ENCODE measurements at places on chromosomes 4 and X.
A peak's percentile ranks its signal among the peaks of the same experiment; 100 is the strongest.

DNA sequence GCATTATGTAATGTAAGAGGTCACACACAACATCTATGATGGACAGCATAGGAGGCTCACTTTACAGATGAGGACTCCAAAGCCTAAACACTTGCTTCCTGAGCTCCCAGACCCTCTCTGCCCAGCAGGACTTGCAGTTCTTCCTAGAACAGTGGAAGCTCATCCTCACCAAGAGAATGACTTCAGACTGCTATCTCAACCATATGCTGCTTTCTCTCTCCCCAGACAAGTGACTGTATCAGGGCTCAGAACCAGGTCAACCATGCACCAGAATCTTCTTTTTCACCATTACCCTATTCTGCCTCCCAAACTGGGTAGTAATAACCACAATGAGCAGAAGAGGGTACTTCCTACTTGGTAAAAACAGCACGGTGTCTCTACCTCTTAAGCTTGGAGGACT, 12.2 kb downstream of the RNF150 start:
- DNase-seq, result no peak

GRCh38 chr4:114400531-114400930, 198.1 kb upstream of the UGT8 start:
- DNase-seq, result no peak

- no peak for DNase-seq
Observed at GRCh38 chr4:161121451-161121850, 1042.3 kb downstream of the FSTL5 start.

- no peak for DNase-seq
Observed at GRCh38 chr4:89119166-89119565, 7.8 kb downstream of the TIGD2 start.

GRCh38 chrX:69987691-69988090, 62.0 kb downstream of the AWAT2 start:
- no peak for DNase-seq

GRCh38 chr4:5371415-5372190, 320.3 kb downstream of the STK32B start:
- no peak for DNase-seq

DNA sequence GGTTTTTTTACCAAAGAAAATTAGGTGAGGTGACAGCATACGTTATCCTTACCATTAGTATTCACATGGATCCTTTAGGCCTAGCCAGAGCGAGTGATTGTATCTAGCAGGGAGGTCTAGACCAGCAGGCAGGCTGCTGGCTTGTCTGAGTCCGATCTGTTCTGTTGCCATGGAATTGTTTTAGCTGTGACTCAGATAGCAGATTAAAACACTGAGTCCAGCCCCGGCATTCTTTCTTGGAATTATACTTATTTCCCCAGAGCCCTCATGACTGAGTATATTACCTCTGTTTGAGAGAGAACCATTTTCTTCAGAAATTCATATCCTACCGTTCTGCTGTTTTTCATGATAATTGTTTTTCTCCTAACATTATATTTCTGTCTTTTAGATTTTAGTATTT, 37.4 kb downstream of the OCRL start:
- no peak for DNase-seq

DNA sequence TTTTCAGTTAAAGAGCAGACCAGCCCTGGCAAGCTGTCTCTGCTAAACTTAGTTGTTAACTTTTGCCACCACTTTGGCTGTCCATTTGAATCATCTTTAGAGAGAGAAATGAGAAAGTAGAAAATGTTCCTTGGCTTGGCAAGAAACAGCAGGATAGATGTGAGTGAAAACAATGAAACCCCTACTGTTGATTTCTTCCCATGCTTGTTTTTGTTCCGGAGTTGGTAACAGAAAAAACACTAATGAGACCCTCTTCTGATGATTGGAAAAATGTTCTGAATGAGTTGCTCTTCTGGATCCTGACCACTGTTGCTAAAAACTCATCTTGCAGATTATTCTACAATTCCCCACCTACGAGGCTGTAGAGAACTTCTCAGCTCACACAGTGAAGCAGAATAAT, 203.3 kb downstream of the MAPK10 start:
- no peak for DNase-seq

DNA sequence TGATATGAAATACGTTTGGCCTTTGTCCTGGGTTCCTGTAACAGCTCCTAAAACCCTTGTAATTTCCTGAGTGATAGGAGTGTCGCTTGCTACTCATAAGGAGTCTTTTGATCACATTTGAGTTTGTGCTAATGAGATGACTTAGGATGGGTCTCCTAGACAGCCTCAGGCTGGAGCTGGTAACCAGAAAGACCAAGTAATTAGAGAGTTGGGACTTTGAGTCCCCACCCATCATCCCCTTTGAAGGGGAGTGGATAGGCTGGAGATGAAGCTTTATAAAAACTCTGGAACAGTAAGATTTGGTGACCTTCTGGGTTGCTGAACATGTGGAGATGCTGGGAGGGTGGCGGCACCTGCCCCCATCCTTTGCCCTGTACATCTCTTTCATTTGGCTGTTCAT, 2.9 kb downstream of the SEC24B start:
- no peak for DNase-seq

- DNase-seq, result no peak
Observed at GRCh38 chr4:150005537-150005936, 72.7 kb upstream of the DCLK2 start.

DNA sequence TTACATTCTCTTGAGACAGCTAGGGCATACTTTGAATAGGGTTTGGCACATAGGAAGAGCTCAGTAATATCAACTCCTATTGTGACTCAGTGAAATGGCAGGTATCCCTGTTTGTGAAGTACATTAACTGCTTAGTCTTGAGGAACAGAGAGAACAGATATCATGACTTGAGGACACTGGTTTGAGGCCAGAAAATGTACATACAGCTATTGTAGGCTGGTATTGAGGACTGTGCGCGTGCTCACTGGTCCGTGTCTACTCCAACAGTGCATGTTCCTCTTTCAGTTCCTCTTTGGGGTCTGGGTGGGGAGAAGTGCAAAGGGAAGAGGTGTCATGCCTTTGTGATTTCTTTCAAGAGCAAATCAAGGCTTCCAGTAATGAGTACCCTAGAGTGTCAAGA, 34.6 kb upstream of the TBC1D9 start:
- no peak for DNase-seq

DNA sequence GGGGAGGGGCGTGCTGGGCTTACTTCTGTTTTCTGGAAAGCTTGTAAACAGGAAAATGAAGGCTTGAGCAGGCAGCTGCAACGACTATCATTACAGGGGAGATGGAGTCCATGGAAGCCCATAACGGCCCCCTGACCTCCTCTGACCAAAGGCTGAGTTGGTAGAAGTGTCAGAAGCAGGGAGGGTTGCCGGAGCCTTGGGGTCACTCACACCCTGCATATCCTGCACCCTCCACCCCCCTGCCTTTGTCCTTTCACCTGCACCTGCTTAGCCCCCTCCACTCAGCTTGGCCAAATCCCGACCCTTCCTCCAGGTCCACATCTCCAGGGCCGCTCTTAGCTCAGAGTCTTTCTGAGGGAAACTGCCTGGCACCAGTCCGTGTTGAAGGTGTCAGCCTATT, 12.5 kb upstream of the MSX1 start:
- DNase-seq, result no peak

GRCh38 chr4:87044511-87045233, 109.9 kb downstream of the AFF1 start:
- DNase-seq, result no peak

DNA sequence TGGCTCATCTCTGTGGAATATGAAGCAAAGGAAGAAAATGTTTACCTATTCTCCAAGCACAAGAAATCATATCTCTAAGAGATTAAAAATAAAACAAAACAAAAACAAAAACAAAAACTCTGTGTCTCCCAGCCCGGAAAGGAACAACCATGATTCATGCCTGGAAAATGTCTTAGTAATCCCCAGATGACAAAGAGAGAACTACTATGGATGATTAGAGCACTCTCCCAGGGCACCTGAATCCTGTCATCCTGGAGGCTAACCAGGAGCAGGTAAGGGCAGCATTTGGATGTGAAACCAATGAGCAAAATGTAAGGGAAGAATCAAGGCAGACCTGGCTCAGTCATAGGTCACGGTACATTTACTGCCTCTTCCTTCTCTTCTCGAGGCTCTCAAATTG, 1.7 kb upstream of the AKAP4 start:
- no peak for DNase-seq

- DNase-seq, result no peak
Observed at GRCh38 chr4:6435010-6435409, 37.4 kb downstream of the PPP2R2C start.

DNA sequence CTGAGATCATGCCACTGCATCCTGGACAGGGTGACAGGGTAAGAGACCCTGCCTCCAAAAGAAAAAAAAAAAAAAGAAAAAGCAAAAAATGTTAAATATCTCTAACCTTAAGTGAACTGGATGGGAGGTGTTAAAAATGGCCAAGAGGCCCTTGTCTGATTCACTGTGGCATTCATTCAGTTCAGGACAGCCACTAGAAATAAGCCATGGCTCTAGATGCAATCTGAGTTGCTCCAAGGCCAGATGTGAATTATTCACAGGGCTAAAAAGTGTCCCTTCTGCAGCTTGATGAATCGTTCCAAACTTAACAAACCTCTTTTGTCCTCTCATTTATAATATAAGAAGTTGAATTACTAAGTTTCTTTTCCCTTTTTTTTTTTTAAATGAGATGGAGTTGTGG, 63.7 kb upstream of the FBXW7 start:
- DNase-seq, result no peak

GRCh38 chr4:94472056-94472826, 20.5 kb downstream of the PDLIM5 start:
- no peak for DNase-seq

- DNase-seq, result no peak
Observed at GRCh38 chr4:107034996-107035818, 906 bp downstream of the DKK2 start.

GRCh38 chr4:53987761-53988171, 76.6 kb downstream of the CHIC2 start:
- DNase-seq, result no peak

GRCh38 chr4:76879731-76880364, 18.1 kb downstream of the SOWAHB start:
- DNase-seq, result no peak

- DNase-seq, result no peak
Observed at GRCh38 chr4:87283151-87283550, 39.5 kb downstream of the HSD17B13 start.

GRCh38 chr4:84031401-84031800, 467.7 kb downstream of the NKX6-1 start:
- DNase-seq, result no peak

DNA sequence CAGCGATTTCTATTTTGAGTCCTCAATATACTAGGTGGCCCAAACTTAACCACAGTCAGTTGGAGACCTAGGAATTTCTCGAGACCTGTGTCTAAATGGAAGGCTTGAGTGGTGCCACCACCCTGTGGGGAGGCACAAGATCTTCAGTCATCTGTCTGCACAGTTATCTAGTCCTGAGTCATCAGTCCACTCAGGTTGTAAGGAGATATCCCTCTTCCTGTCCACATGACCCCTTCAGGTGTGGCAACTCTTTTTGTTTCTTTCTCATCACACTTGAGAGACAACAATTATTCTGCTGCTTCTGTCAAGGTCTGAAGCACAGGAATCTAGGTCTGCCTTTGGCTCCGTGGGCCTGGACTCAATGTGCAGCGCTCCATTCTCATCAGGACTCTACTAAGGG, 64.4 kb upstream of the IBSP start:
- no peak for DNase-seq

GRCh38 chrX:91137883-91138282, 296.8 kb upstream of the PABPC5 start:
- no peak for DNase-seq

GRCh38 chr4:84413976-84414375, 85.1 kb downstream of the NKX6-1 start:
- DNase-seq, result no peak

DNA sequence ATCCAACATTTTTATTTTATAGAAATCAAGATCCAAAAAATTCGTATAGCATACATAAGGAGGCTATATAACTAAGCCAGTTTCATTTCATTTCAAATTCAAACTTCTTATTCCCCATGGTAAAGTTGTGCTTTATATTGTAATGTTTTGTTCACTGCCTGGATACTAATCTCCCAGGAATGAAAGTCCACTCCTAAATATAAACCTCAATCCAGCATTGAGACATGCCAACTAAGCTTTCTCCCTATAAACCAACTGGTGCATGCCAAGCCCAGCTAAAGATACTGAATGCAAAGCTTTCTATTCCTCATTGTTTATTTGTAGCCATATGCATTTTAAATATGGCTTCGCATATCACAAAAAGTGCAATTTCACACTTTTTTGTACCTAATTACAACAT, 63.8 kb upstream of the INPP4B start:
- DNase-seq, result no peak

DNA sequence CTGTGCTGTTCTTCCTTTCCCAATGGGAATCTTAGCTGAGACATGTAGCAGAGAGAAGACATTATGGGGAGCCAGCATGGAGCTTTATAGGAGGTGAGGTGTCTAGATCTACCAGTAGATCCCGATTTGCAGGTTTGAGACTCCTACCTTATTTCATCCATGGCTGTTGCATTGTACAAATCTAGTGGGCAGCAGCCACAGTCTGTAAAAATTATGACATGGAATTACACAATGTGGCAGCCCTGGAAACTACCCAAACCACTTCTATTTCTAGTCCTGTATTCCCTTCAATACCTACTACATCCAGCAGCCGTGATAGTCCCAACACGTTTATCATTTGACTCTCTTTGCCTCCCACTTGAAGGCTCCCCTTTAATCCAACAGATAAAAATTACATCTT, 8.1 kb downstream of the ATP7A start:
- DNase-seq, result no peak

DNA sequence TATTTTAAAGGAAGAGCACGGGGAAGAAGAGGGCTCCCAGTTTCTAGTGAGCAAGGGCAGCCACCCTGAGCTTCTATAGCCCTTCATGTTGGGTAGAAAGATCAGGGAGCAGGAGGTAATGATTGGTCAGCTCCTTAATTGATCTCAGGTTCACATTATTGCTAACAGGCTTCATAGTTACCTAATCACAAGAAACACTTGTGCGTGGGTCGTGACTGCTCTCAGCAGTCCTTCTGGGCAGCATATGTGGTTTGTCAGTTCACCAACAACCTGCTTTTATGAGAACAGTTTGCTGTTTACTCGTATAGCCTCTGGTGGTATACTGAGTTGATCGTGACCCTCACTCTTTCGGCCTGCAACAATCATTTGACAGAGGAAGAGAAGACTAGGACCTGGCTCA, 4.7 kb upstream of the DOK7 start:
- DNase-seq, result no peak

- DNase-seq, result peak; percentile 20
Observed at GRCh38 chrX:100928660-100929613, at the start of gene XKRX. Gene XKRX (minus strand): TSS chrX:100928917. CDS start chrX:100928304, 613 bp downstream.

DNA sequence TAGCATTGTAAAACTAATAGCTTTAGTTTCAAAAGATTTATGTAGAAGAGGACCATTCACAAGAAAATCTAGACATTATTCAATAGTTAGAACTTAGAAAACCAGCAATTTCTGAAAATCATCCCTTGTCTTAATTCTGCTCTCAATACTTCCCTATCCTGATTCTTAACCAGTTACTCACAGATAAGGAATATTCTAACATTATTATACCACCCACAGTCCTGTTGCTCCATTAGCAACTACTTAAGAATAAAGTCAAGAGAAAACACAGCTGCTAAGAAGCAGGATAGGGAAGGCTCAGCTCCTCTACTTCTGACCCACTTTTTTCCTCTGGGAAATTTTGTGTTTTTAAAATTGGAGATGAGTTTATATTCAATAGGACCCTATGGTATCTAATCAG, 47.7 kb downstream of the PHKA1 start:
- DNase-seq, result no peak
